ENCODE measurements at places on chromosomes 7 and 10.

- no peak for DNase-seq
Measured at GRCh38 chr7:7119729-7120128, 62.6 kb upstream of the C1GALT1 start.

DNA sequence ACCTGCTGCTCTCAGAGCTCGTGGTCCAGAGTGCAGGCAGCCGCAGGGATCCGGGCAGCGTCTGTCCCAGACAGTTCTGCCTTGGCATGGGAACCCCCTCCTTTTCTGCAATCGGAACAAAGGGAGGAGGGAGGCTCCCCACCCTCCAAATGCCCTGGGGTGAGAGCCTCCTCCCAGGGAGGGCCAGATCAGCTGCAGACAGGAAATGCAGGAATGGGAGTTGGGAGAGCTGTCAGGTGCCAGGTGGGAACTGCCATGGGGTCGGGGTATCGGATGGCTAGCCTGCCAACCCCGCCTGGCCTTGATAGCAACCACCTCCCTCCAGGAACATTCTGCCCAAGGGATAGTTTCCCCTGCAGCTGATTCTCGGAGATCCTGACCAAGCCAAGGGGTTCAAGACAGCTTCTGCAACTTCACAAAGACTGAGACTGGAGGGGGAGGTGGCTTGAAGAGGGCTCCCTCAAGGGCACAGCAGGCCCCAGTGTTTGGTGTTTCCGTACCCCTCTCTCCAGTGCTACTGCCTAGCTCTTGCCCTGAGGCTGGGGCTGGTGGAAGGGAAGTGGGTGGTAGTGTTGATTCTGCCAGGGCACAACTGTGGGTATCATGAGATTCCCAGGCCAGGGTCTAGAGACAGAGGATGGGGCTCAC, at the start of gene CALML5:
Gene CALML5 (minus strand): TSS at position 78 of the 648 bp plus-strand sequence. CDS start 132 bp downstream, outside the sequence.
- DNase-seq = no peak

- no peak for DNase-seq
Measured at GRCh38 chr7:148972375-148972774, 55.9 kb downstream of the PDIA4 start.

DNA sequence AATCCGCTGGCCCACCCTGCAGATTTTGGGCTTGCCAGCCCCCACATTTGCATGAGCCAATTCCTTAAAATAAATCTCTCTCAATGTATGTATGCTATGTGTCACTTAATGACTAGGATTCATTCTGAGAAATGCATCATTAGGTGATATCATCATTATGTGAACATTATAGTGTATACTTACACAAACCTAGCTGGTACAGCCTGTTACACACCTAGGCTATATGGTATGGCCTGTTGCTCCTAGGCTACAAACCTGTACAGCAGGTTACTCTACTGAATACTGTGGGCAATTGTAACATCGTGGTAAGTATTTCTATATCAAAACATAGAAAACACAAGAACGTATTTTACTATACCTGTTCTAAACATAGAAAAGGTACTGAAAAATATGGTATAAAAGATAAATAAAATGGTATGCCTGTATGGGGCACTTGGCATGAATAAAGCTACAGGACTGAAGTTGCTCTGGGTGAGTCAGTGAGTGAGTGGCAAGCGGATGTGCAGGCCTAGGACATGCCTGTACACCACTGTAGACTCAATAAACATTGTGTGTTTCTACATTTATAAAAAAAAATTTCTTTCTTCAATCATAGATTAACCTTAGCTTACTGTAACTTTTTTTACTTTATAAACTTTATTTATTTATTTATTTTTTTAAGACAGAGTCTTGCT, 135.9 kb downstream of the ABCA13 start:
- DNase-seq = no peak

DNA sequence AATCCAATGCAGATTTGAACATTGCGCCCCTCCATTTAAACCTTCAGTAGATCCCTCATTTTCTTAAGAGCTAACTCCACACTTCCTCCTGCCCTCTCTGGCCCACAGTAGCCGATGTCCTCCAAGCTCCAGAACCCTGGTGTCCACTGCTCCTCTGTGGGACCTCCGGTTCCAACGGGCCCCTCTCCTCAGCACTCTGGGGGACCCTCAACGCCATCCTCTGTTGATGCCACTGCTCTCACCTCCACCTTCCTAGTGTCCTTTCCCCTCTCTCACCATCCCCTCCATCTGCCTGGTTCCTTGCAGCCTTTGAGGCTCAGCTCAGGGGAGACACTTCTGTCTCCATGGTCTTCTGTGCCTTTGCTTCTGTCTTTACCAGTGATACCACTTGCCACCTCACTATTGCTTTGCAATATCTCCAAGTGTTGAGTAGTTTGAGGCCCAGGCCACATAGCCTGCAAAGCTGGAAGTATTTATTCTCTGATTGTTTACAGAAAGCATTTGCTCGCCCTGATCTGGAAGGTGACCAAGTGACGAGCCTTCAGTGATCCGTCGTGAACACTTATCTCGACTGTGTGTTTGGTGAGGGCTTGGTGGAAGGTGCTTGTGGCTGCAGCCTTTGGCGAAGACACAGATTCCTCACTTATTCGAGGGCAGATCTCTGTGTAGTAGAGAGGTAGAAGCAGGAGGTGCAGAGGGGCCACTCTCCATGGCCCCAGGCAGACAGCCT, 104.8 kb upstream of the SHH start:
- DNase-seq = no peak

DNA sequence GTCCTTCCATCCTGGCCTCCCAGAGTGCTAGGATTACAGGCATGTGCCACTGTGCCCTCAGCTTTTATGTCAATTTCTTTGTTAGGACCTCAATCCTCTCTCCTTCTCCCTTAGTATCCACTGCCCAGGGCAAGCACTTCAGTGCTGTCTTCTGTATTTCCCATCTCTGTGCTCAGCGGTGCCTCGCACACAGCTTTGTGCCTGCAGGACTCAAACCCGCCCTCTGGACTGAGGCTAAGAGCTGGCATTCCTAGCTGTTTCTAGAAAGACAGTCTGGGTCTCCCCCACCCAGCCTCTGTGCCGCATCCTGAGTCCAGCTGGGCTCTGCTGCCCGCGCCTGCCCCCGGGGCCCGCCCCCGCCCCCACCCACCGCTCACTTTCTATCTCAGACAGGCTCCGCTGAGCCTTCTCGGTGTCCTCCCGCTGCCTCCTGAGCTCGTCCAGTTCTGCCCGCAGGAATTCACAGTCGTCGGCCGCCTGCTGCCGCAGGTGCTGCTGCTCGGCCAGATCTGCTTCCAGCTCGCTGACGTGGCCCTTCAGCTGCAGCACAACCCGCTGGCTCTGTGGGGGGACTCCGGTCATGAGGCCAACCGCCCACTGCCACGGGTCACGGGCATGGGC, 67.3 kb downstream of the SPDYE5 start:
- no peak for DNase-seq

DNA sequence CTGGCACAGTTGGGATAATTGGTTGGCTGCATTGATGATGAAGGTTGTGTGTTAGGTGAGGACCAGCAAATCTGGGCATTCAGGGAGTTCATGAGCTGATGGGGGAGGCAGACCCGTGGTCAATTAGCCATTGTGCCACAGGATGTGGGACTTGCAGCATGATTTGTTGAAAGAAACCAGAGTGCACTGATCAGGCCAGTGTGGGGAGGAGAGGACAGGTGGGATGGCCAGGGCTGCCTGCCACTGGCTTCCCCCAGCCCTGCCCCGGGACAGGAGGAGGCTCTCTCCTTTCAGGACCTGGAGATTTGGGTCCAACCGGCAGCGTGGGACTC, 4.3 kb downstream of the CLIP2 start:
- no peak for DNase-seq

GRCh38 chr10:63633677-63634487, 112.7 kb downstream of the REEP3 start:
- DNase-seq = no peak

- DNase-seq = no peak
Measured at GRCh38 chr7:156943091-156944041, 6.1 kb upstream of the NOM1 start.

DNA sequence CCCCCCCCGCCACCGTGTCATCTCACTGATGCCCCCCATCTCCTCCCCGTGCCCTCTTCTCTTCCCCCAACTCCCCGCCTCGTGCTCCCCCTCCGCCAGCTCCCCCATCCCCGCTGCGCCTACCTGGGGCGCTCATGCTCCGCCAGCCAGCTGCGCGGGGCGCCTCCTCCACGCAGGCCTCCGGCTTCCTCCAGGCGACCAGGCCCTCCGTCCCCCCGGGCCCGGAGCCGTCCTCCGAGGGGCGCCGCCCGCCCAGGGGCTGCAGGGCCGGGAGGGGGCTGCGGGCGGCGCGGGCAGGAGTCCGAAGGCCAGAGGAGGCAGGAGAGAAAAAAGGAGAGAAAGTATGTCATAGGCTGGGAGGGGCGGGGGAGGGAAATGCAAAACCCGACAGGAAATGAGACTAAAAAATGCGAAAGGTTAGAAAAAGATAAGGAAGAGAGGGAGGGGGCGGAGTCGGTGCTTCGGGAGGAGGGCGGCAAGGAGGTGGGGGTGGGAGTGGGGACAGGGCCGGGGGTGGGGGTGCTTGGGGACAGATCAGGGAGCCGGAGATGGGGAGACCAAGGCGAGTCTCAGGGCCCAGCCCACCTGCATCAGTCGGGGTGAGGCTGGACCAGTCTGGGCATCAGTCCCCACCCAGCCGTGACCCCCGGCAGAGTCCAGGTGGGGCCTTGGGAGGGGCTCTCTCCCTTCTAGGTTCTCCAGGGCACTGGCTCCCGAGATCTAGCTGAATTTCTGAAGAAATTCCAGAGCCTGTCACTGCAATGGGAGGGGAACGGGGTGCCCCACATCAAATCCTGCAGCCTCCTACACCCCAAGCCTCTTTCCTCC, at the start of gene CARD11:
Gene CARD11 (minus strand): TSS at position 324 of the 828 bp plus-strand sequence. CDS start 85,361 bp downstream, outside the sequence.
- DNase-seq = no peak

DNA sequence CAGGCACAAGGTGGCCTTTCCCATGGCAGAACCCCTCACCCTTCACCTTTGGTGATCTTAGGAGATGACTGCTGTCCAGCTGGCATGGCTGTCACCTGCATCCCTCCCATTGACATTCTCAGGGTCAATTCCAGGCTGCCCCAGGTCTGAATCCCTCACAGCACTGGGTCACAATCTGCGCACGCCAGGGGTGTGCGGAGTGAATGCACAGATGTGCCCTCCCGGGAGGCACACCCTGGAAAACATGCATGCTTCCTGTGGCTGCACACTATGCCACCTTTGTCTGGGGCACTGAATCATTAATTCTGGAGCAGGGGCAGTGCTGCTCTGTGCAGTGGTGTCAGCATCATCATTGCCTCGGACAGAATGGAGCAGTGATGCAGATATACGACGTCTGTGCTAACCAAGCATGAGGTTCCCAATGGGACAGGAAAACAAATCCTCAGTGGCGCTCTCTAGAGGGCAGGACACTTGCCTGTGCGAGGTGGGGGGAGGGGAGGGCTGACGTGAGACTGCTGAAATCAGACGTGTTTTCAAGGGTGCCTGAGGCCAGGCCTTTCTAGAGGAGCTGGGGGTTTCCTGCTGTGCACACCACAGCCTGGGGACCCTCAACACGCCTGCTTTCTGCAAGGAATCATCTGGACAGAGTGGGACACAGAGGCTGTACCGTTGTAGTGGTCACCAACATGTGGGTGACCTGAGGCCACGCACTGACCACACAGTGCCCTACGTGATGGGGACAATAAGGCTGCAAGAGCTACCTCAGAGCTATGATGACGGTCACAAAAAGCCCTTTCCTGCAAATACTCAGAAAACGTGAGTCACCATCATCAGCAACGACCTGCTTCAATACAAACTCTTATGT, 77.9 kb downstream of the HIPK2 start:
- DNase-seq = no peak

DNA sequence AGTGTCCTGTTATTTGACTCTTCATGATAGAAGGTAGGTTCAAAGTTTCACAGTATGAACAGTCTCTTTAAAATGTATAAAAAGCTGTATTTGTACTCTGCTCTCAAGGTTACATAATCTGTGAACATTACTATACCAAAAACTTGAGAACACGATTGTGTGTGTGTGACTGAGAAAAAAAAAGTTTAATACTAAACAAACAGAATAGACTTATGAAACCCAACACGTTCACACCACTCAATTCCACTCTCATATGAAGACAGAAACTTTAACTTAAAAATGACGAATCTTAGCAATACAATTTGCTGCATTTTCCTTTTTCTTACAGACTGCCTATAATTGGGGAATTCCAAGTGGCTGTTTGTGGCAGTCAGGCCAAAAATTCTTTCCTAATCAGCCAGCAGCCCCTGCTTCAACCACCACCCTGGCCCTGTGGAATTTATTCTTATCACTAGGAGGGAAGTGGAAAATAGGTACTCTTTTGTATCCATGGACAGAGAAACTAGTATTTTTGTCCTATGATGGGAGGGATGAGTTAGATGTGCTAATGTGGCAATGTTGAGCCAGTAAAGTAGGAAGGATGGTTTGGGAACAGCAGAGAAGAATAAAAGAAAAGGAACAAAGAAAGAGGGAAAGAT, 42.8 kb downstream of the MINDY3 start:
- no peak for DNase-seq

DNA sequence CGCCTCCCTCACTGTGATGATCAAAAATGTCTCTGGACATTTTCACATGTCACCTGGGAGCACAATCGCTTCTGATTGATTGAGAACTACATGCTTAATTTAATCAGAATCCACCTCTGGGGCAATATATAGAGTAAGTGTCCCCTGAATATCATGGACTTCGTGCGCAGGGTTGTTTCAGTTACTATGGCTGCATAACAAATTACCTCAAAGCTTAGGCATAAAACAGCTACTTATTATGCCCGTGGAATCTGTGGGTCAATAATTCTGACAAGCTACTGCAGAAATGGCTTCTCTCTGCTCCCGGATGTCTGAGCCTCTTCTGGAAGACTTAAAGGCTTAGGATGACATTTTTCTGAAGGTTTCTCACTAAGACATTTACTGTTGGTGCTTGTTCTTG, 334.4 kb downstream of the GPR158 start:
- DNase-seq = no peak

- DNase-seq = no peak
Measured at GRCh38 chr7:51123322-51124019, 193.1 kb downstream of the COBL start.

DNA sequence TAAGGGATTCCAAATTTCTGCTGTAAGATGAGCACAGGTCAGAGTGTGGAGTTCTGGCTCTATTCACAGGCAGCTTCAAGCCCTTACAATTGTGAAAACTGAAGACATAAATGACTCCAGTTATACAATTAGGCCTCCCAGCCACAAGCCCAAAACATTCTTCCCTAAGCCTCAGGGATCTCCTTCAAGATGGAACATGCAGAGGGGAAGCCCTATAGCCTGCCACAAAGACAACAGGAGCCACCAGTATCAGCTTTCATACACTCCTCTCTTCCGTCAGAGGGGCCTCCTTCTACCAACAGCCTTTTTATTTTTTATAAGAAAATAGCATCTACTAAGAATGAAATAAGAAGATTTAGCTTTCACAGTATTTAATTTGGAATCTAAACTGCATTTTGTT, 46.5 kb downstream of the DLD start:
- DNase-seq = no peak

DNA sequence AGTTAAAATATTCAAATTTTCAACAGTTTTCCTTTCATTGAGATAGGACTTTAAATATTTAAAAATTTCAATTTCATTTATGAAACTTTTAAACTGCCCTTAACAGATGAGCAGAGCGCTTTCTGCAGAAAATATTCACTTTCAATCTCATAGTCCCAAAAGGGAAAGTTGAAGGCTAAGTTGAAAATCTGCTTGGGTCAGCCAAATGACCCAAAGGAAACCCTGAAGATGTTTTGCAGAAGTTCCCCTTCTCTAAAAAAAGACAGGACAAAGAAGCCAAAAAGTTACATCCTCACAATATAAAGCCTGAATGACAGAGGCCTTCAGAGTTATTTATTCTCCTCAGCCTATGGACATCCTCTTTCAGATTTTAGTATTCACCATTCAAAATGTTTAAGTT, 17.6 kb upstream of the SCIN start:
- DNase-seq = no peak
